Thoracic aorta (tissue), 2 donors: ENCODE measurements at places on chromosomes 2 and 18. TPM values are rescaled to one million over a fixed set of nuclear protein-coding genes. Genes with fewer than 3 reads are reported as not detected.

CROCC2 gene
- not detected for total RNA-seq

DNA sequence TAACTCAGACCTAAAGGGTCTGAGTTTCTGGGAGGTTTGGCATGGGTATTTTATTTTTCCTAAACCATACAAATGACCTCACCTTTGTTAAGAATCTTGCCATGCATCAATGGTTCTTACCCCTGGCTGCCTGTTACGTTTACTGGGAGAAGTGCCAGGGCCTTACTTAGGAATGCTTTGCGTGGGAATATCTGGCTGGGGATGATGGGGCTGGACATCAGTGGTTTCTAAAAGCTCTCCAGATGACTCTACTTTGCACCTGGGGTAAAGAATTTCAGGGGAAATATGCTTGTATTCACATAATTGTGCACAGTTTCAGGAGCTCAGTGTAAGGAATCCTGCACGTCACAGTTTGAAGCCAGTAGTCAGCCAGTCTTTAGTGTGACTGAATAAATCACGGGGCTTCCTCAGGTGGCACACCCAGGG is 18.2 kb upstream of the DAW1 start:
- DNase-seq = peak; percentile 37

GRCh38 chr18:59821983-59822382 is 77.8 kb upstream of the PMAIP1 start:
- DNase-seq = no peak

MREG gene
- total RNA-seq = 10.7 TPM

TMEM17 gene
- 0.42 TPM for total RNA-seq

TBR1 gene
- not detected for total RNA-seq

- DNase-seq = no peak
Measured at GRCh38 chr2:163626208-163626607, 109.6 kb downstream of the FIGN start.

GRCh38 chr2:38454081-38454480 is 77.0 kb upstream of the ATL2 start:
- DNase-seq = no peak

DNA sequence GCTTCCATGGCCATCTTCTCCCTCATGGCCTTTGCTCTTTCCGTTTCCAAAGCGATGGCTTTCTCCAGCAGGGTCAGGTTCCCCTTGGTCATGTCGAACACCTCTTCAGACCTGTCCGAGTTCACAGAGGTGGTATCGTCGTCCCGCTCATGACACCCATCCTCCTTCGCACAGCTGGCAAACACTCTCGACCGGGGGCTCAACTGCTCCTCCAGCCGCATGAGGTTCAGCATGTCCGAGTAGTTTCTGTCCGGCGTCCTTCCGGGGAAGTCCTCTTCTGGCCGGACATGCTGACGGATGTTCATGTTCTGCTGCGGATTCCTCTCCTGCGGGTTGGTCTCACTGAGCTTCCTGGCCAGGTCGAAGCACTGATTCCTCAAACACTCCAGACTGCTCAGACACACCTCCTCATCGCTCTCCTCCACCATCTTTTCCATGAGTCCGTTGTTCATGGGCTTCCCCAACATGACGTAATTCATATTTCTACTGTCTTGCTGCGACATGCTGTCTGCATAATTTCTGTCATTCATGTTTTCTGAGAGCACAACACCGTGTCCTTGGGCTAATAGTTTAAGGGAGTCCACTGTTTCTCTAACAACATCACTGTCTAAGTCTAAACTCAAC is 178.2 kb upstream of the PXDN start:
- DNase-seq = no peak

DNA sequence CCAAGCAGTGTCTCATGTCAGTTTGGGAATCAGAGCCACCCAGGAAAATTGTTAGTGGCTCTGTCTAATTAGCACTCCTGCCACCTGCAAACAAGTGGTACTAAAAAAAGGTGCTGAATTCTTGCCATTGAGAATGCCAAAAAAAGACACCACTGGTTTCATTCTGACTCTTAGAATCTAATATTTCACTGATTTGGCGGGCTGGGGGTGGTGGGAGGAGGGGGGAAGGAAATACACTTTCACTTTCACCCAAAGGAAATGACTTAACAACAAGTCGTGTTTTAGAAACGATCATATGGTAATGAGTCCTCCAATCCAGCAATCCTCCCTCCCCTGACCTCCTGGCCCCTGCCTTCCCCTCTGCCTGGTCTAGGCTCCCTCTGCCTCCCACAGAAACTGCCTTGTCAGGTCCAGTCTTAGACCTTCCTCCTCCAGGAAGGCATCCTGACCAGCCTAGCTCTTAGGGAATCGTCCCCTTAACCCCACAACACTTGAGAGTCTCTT is 4.4 kb upstream of the KLHL29 start:
- no peak for DNase-seq

DNA sequence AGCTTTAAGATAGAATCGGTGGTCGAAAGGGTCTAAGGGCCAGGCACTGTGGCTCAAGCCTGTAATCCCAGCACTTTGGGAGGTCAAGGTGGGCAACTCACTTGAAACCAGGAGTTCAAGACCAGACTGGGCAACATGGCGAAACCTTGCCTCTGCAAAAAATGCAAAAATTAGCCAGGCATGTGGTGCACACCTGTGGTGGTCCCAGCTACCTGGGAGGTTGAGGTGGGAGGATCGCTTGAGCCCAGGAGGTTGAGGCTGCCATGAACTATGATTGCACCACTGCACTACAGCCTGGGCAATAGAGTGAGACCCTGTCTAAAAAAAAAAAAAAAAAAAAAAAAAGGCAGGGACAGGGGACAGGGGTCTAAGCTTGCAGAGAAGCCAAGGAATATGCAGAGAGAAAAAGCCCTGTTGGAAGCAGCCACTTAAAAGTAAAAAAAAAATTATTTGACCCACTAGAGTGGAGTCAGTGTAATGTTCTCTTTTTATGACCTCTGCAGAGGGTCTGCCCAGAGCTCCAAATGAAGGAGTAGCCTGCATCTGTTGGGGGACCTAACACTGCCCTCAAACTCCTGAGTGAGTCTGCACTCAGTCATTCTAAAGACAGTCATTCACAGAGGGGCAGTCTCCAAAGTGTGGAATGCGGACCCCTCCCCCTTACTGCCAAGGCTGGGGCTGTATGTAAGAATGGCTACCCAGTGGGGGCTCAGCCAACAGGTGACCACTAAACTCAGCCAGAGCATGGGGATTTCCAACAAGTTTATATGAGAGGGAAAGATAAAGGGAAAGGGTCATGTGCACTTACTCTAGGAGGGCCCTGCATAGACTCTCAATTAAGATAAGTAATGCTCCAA is 118.5 kb upstream of the CDCA7 start:
- no peak for DNase-seq

CYTIP gene
- total RNA-seq = 4.5 TPM
